Activated naive CD4-positive, alpha-beta T cell treated with anti-CD3 and anti-CD28 coated beads, Interleukin-2, amount 50 U/mL, for 16 hours (primary cell): ENCODE measurements at places on chromosomes 1 and 21.

DNA sequence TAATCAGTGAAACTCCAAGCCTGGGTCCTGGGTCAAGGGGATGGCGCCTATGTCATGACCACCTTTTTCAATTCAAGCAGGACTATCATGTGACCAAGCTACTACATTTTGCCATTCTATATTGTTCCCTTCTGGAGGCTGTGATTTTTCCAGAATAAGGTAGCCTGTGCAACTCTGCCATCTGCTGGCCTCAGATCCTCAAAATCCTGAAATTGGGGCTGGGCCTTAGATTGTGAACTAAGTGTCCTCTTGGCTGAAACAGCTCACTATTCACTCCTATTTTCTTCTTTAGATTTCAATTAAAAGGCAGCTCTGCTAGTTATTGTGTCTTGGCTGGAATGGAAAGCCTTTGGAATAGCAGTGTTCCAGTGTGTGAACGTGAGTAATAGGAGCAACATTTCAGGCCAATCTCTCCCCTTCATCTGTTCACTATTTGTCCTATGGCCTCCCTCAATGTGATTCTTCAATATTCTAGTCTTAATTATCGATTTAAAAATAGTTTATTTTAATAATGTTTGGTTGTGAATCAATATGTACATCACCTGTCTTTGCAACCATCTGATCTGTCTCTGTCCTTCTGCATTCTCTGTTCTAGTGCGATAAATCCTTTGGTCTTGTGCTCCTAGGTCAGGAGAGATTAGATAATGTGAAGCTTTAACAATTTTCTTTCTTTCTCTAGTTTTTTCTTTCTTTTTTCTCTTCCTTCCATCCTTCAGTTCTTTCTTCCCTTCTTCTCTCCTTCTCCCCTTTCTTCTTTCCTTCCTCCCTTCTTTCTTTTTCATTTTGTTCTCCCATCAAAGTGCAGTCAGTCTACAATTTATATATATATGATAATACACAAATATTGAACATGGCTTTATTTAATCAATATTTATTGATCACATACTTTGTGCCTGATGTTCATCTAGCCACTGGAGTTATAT, 69.8 kb downstream of the CR1 start:
- no peak for DNase-seq

DNA sequence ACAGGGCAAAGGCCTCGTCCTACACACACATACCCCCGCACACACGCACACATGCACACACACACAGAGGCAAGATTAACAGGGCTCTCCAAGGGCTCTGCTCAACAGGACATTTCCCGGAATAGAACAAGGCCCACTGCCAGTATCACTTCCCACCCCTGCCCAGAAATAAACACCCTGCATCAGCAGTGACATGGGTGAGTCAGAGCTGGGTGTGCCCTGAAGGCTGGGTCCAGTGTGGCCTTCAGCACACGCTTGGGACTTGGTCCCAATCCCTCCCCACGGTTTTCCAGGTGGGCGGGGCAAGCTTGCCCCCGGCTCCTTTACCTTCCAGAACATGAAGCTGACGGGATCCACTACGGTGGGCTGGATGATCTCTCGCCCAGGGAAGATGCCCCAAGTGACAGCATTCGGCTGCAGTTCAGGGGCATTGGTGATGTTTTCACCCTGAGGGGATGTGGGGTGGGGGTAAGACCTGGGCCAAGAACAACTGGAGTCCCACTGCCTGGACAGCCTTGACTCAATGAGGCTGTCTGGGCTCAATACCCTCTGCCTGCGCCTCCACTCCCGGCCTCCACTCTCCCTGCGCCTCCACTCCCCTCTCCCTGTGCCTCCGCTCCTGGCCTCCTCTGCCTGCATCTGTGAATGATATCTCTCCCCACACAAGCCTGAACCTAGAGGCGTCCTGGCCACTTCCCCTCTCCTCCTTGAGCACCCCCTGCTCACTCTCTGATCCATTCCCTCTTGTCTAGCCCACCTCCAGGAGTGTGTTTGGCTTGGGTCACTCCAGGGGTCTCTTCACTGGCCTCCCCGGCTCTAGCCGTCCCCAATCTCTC, 14.7 kb downstream of the MTHFR start:
- DNase-seq, result no peak

- DNase-seq, result no peak
These were observed 128.2 kb upstream of the HOOK1 start for GRCh38 chr1:59686574-59686973.

GRCh38 chr1:16204634-16205333, 7.7 kb downstream of the ARHGEF19 start:
- DNase-seq, result peak; percentile 45

DNA sequence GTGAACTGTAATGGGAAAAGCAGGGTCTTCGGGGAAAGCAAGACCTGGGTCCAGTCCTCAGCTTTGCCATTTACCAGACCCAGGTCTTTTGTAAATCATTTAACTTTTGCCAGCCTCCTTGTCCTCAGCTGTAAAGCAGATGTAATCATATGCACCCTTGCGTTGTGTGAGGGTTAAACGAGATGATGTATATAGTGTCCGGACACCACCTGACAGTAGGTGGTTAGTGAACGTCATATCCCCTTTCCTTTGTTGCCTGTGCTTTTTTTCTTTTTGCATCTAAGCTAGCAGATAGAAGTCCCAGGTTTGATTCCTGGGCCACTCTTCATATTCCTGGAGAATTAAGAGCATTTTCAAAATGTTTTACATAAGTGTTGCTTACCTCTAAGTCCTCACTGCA, 28.5 kb downstream of the IL12RB2 start:
- no peak for DNase-seq

DNA sequence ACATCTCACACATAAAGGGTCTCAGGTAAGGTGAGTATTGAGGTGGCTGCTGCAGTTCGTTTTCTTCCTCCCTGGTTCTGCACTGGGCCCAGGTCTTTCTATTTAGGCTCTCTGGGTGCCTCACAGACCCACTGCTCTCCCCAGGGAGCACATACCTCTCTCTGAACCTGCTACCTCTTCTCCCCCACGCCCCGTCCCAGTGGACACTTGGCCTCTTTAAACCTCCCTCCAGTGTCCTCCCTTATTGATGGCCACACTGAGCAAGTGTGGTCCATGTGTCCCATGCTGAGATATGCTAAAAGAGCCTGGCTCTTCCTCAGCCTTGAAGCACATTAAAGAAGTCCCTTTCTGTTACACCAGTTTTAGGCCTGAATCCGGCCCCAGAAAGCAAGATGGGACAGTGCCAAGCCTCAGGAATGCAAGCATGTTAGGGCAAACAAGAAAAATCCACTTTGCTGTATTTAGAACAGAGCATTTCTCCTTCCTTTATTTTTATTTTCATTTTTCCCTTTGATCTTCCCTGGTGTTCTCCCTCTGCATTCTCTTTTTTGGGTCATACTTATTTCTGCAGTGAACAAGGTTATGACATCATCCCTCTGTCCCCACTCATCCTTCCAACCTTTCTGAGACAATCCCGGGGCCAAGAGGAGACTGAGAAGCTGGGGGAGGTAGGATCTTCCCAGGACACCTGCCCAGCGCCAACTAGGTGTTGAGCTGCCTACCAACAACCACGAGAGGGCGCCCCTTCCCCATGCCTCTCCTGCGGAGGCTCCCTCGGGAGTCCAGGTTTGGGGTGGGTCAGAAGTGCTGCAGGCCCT, 5.0 kb upstream of the CHI3L2 start:
- DNase-seq, result peak; percentile 72

- no peak for DNase-seq
These were observed 5.0 kb downstream of the OR10J1 start for GRCh38 chr1:159444511-159444910.

DNA sequence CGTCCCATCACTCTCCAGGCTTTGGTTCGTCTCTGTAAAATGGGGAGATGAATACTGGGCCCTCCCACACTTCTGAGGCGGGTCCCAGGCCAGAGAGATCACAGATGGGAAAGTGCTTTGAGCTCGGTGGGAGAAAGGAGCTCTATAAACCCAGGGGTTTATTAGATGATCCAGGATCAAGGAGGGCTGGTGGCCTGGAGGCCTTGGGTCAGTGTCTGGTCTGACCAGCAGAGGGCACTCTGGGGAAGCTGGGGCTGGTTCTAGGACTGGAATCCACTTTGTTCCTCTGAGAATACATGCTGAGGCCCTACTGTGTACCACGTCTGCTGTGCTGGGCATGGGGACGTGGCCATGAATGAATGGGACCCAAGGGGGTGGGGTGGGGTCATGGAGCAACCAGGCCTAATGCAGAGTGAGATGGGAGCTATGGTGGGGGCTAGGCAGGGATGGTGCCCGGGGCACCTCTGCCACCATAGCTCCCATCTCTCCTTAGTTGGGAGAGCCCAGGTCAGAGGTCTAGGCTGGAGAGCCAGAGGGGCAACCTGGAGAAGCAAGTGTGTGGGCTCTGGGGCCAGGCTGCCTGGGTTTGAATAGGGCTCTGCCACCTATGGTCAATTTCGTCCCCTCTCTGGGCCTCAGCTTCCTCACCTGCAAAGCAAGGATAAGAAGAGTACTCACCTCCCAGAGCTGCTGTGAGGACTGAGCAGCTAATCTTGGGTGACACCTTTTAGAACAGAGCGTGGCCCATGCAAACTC, 9.0 kb upstream of the FAM131C start:
- peak; percentile 65 for DNase-seq

- no peak for DNase-seq
These were observed 265.4 kb downstream of the FOXD2 start for GRCh38 chr1:47703156-47703825.

GRCh38 chr1:62076286-62076685, 118.4 kb upstream of the L1TD1 start:
- DNase-seq, result no peak

DNA sequence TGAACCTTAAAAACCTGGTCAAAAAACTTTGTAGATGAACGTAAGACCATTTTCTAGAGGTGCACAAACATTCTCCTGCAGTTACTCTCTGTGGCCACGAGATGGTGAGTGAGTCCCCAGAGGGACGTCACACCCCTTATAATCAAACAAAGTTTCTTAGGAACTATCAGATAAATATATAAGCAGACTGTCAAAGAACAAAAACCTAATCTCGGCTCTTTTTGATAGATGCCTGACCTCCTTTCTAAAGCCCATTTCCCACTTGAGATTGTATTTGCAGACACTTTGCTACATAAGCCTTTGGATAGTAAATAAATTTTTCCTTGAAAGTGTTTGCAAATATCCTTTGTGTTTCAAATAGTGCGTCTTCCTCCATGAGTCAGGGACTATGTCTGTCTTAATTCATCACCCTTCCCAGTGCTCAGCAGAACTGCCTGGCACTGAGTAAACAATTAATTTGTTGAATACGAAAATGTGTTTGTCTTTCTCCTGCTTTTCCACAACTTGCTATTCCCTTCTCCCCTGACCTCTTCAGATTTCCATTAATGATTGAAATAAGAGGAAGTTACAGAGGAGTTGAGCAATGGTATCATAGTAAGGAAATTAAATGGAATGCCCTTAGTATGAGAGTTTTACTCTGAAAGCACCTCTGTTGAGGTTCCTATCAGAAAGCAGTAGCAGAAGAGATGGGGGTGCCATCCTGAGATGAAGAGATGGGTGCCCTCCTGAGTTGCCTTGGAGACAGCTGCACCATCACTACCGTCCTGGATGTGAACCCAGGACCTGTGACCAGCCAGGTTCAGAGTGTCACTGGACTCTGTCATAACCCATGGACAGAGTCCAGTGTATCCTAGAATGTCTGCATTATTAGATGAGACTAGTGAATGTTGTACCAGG, 57.8 kb upstream of the RAVER2 start:
- peak; percentile 26 for DNase-seq

DNA sequence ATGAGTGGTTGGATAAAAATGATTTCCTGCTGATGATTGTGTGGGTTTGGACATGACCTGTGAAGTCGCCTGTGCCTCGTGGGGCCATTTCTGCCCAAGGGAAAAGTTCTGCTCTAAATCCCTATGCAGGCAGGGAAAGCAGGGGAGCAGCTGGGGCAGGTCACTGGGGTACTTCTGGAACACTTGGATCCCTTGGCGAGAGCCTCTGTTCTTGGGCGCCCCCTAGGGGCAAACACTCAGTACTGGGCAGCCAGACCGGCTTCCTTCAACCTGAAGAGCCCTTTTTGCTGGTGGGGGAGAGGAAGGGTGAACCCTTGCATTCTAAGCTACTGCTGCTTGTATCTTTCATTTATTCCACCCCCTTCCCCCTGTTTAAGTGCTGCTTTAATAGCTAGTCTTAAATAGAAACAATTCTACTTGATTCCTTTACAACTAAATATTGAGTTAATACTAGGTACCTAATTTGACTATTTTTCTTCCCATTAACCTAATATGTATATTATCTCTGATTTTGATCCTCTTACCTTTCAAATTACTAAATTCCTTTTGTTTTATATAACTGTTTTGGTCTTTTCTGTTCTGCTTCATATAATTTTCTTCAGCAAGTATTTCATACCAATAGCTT, 5.1 kb upstream of the CLEC20A start:
- DNase-seq, result peak; percentile 33

DNA sequence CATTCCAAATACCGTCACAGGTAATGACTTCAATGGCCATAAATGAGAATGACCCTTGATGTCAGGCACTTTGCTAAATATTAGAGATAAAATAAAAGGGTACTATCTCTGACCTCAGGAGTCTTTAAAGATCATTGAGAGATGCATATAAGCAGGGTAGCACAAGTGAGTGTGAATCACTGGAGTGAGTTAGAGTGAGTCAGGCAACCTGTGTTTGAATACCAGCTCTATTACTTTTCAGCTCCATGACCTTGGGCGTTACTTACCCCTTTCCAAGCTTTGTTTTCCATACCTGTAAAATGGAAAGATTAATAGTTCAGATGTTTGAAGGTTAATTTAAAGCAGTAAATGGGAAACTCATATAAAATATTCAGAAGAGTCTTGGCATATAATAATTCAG, 1058.0 kb upstream of the ADGRL4 start:
- no peak for DNase-seq

DNA sequence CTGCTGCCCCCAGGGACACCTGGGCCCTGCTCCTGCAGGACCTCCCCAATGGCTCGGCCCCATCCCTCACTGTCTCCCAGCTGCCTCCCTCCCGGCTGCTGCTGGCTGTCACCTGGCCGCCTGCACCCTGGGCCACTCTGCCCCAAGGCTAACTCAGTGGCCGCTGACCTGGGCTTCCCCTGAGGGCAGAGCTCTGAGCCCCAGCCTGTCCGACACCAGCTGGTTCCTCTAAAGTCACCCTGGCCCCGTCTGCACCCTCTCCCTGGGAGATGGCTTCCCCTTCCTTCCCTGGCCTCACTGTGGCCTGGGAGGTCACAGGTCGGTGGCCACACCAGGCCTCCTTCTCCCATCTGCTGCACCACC, 15.0 kb downstream of the ITGB2 start:
- DNase-seq, result no peak

- no peak for DNase-seq
These were observed 389.7 kb downstream of the NCAM2 start for GRCh38 chr21:21387916-21388315.

DNA sequence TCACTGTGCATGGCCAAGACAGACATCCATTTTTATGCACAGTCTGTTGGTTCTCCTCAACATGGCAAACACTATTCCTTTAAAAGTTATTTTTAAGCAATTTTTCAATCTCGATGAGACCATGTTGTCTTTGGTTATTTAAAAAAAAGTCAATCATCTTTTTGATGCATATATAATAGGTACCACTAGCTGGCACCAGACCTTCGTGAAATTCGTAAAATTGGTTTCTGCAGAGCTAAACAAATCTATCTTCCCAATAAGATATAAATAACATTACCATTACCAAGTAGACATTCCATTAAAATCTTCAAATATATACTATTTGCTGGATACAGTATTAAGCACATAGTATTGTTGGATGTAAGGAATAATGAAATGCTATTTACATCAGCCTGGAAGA, 220.0 kb upstream of the GREM2 start:
- DNase-seq, result no peak
